Stimulated activated CD8-positive, alpha-beta memory T cell treated with anti-CD3 and anti-CD28 coated beads, Interleukin-15, amount 100 ng/mL, for 4 hours (primary cell): ENCODE measurements at places on chromosomes 2 and 18.
A peak's percentile ranks its signal among the peaks of the same experiment; 100 is the strongest.

- DNase-seq, result no peak
These were observed 23.1 kb downstream of the FAM178B start for GRCh38 chr2:96963316-96963715.

GRCh38 chr2:207403950-207404349 lies 125.8 kb upstream of the CREB1 start:
- no peak for DNase-seq

- no peak for DNase-seq
These were observed 8.4 kb downstream of the TGIF1 start for GRCh38 chr18:3458378-3458777.

- no peak for DNase-seq
These were observed 353.9 kb downstream of the CYRIA start for GRCh38 chr2:16311521-16312440.

- DNase-seq, result no peak
These were observed 16.3 kb upstream of the ATOH8 start for GRCh38 chr2:85737481-85737880.

- DNase-seq, result no peak
These were observed 15.2 kb downstream of the OTOF start for GRCh38 chr2:26462511-26463243.

DNA sequence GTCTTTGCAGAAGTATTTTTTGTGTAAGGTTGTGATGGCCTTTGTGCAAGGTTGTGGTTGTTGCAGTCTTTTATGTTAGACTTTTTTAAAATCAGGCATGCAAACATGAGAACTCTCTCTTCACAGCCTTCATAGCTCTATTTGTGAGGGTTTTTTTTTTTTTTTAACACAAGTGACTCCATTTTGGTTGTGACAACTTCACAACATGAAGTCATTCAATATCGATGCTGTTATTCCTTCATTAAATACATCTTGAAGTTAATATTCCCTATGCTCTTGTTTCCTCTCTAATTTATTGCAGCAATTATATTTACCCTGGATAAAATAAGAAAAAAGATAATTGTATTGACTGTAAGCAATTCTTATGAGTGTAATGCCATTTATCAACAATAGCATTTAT lies 35.5 kb downstream of the DHRS9 start:
- no peak for DNase-seq

DNA sequence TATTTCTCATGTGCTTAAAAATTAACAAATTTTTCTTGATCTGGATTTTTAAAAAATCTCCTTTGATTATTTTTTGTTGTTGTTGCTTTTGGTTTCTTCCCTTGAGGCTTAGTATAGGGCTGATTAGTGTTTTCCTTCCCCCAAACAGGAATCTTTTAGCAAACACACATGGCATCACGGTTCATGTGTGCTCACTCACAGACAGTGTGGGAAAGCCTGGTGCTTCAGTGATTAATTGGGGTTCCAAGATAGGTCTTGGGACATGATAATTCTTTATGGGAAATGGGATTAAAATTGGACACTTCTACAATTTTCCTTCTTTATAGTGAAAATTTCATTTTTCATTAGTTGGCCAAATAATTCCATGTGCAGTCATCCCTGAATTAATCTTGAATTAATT lies 153.9 kb upstream of the SOX11 start:
- DNase-seq, result no peak

DNA sequence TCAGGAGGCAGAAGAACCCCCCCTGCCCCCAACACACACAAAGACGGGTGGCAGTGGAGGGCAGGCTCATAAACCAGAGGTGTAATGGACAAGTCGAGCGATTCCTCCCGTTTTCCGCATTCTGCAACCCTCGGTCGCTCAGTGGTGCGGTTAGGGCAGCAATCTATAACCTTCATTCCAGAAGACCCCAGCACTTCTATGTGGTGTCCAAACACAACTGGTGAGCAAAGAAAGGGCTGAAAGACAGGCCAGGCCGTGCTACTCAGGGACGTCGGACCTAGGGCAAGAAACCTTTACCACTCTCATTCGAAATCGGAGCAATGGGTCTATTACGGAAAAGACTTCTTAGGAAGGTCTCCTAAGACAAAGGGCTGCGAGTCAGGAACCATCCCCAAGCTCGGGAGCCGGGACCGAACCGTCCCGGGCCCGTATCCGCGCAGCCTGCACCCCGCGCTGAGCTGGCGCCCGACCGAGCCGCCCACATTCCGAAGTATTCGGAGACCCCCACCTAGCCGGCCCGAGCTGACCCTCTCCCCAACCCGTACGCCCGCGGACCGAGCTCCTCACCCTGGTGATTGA lies 568 bp downstream of the ARL5A start:
- peak; percentile 19 for DNase-seq

- no peak for DNase-seq
These were observed at the start of gene ADCYAP1 for GRCh38 chr18:904218-905090. Gene ADCYAP1, plus strand, starts transcription at chr18:904871. Its CDS starts 516 bp downstream, at chr18:905387.

DNA sequence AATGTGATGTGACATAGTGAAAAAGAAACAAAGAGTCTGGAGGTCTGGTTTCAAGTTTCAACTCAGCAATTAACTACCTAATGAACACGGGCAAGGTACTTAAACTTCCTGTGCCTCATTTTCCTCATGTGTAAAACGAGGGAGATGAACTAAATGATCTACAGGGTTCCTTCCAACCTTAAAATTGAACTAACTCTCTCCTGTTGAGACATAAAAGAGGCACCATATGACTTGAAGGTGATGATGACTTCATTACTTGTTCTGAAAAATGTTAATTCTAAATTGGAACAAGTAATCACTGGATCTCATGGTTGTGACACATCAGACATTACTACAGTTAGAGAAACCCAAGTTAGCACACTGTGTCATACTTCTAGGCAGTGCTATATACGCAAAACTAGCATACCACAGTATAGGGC lies 8.9 kb upstream of the REL start:
- no peak for DNase-seq

DNA sequence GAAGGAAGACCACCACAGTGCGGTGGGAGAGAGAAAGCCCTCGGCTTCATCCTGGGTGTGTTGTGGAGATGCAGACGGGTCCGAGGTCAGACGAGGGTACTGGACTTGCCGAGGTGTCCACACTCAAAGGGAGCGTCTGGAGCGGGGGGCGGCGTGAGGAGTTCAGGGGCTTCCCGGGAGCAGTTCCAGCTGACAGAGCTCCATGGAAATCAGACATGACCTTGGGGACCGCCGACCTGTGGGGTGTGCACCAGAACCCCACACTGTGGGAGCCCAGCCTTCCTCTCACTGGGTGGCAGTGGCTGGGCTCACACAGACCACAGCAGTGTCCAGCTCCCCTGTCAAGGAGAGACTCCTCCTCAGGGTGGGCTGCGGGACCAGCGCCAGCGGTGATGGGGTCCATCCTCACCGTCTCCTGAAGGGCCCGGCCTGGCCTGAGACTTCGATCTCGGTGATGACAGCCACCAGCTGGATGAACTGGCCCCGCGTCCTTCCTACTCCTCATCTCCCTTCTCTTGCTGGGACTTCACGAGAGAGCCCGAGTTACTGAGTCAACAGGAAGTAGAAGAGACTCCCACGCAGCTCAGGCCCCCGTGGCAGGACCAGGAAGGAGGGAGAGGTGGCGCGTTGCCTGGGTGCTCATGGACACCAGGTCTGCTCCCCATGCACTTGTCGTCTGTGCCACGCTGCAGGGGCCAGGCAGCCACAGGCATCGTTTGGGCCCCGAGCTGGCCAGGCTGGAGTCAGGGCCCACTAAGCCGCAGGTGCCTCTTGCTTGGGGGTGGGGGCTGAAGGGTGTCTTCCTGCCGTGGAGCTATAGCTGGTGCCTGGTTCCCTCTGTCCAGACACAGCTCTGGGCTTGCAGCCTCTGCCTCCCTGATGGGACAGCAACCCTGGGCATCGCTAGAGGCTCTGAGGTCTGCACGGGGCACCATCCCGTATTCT lies 101.9 kb upstream of the CTDP1 start:
- DNase-seq, result no peak

DNA sequence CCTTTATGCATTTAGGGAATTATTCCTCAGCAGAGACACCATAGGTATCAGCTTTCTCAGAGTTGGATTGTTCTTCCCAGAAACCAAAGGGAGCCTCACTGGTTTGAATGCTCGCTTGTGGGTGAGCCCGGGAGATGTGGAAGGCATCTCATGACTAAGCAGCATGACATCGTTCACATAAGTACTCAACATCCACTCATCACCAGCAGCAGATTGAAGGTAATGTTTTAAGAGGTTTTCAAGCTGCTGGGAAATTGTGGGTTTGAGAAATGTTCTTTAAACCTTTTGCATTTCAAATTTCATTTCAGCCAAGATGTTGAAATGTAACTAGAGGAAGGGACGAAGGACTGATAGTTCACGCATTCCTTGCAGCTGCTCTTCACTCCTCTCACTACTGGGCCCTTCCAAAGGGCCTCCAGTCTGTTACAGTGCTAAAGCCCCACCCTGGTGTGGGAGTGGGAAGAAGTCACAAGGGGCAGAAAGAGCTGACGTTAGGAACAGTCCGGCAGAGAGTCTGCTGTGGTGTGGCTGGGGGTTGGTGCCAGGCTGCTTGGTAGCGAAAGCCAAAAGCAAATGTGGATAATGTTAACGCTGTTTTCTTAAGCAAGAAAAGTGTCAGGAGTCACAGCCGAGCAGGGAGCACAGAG lies 324.5 kb upstream of the EPHA4 start:
- DNase-seq, result no peak
